ENCODE measurements at places on chromosomes 11 and 22.
A peak's percentile ranks its signal among the peaks of the same experiment; 100 is the strongest.

GRCh38 chr11:83583757-83584366 lies 297.7 kb upstream of the CCDC90B start:
- DNase-seq, result no peak

DNA sequence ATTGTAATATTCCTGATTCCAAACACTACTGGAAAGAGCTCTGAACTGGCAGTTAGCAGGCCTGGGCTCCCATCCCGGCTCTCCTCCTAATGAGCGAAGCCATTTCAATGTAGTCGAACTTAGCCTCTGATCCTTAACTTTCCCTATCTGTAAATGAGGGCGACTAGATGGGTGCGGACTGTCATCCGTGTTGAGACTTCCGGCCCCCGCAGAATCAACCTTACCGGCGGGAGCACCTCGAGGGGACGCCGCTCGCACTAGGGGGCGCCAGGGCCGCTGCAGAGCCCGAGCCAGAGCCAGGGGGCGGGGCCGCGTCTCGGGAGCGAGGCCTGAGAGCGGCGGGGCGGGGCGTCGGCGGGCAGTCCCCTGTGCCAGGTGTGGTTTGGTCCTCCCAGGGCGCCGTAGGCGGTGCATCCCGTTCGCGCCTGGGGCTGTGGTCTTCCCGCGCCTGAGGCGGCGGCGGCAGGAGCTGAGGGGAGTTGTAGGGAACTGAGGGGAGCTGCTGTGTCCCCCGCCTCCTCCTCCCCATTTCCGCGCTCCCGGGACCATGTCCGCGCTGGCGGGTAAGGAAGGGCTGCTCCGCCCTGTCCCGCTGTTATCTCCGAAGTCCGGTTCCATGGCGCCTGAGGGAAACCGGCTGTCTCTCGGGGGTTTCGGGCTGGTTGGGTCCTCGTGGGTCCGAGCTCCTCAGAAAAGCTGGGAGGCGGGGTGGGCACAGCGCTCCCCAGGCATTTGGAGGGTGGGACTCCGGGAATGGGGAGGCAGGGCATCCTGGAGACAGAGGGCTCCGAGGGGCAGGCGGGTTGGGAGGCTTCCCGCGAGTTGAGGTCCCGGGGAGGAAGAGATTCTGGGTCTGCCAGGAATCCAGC lies at the start of gene LIMK2:
TSS of gene LIMK2 (plus strand) at position 437 of the 869 bp plus-strand sequence. CDS start at position 548, 111 bp downstream.
- DNase-seq, result peak; percentile 77

DNA sequence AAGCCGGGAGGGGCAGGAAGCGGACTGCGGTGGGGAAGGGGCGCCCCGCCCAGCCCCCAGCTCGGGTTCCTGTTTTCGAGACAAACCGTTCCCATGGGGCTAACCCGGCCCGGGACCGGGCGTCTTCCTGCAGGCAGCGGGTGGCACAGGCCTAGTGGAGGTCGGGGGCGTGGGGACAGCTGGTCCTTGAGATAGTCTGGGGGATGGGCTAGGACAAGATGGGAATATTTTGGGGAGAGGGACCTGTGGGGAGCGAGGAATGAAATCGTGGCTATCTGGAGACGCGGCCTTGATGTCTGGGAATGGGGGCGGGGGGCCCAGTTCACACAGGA lies 1.2 kb upstream of the RASGRP2 start:
- no peak for DNase-seq

DNA sequence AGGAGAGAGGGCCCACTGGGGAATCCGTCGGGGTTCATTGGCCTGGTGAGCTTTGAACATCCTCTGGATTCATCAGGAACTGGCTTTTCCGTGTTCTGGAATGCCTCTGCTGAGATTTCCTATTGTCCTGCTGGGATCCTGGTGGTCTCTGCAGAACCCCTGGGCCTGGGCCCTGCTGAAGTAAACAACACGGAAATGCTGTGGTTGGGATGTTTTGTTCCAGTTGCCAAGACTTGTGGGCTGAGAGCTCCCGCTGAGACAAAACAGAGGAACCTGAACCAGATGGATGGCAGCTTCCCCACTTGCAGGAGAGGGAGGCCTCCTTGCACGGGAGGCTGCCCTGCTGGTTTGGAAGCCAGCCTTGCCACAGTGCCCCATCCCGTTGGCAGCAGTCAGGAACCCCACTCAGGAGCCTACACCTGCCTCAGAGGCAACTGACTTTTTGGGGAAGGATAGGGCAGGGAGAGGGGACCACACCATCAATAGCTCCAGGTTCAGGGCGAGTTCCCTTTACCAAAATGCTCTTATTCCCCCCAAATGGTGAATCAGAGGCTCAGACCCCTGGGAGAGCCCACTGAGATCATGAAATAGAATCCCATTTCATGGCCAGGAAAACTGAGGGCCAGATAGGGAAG lies 60.7 kb downstream of the LRRC32 start:
- no peak for DNase-seq

- no peak for DNase-seq
Measured at GRCh38 chr11:12606597-12606996, 67.6 kb upstream of the TEAD1 start.

GRCh38 chr11:68750195-68751003 lies 921 bp downstream of the TESMIN start:
- DNase-seq, result no peak

GRCh38 chr11:112689851-112690250 lies 271.4 kb upstream of the NCAM1 start:
- DNase-seq, result no peak

DNA sequence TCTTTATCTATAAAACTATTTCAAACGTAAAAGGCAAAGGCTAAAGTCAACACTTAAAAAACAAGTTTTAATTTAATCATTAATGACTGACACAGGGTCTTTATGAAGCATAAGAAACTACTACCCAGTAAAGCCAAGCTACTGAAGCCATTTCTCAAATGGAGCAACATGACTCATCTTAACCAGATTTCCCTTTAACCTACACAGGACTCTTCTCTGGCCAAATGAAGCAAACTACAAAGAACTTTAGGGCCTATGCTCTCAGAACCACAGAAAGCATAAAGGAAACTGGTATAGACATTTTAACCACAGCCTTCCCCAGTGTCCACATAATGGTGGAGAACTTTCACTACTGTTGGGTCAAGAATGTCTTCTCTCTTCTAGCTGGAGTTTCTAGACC lies 34.7 kb downstream of the ALG9 start:
- no peak for DNase-seq

DNA sequence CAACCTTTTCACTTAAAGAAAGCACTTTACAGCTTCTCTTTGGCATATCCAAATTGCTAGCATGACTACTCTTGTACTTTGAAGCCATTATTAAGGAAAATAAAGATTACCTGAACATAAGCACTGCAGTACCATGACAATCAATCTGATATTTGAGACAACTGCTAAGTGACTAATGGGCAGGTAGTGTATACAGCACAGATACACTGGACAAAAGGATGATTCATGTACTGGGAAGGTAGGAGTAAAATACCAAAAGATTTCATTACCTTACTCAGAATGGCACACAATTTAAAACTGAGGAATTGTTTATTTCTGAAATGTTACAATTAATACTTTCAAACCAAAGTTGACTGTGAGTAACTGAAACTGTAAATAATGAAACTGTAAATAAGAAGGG lies 1054.3 kb upstream of the TENM4 start:
- no peak for DNase-seq

GRCh38 chr11:116510166-116510565 lies 262.6 kb downstream of the BUD13 start:
- DNase-seq, result no peak

GRCh38 chr11:132205496-132205895 lies 835.1 kb downstream of the NTM start:
- no peak for DNase-seq

DNA sequence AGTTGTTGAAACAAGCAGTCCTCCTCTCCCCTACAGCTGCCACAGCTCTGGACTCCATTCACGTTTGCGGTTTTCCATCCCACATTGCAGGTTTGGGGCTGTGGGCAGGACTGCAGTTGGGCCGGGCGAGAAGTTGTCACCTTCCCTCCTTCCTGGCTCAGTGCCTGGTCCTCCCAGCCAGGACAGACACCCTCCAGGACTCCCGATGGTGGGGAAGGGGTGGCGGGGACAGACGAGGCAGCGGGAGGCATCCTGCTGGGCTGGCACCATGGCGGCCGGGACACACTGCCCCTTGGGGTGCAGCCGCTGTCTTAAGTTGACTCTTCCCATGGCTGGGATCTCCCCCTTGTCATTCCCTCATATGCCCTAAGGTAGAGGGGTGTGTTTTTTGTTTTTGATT lies 615.2 kb downstream of the BRD1 start:
- no peak for DNase-seq

- peak; percentile 79 for DNase-seq
Measured at GRCh38 chr11:117817368-117818040, 7.0 kb downstream of the FXYD2 start.

DNA sequence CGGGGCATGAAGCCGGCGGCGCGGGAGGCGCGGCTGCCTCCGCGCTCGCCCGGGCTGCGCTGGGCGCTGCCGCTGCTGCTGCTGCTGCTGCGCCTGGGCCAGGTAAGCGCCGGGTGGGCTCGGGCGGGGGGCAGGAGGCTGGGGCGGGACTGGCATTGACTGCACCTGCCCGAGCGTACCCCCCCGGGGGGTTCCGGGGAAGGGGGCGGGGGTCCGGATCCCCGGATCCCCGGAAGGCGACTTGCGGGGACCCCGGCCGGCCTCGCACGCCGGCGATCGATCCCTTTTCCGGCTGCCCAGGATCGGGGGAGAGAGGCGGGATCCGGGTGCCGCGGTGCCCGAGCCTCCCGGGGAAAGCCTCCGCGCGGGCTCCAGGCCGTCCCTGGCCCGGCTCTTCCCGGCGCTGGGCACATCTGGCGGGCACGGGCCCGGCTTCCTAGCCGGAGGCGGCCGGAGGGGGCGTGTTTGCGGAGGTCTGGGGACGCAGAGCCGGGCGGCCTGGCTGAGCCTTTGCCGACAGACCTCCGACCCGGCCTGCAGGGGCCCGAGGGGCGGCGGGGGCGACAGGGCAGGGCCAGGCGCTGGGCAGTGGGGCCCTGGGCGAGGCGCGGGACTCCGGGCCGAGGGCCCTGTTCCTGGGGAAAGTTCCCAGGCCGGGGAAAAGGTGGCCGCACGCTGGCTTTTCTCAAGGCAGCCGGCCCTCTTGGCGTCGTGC lies 705 bp downstream of the PTPRJ start:
- DNase-seq, result no peak

- no peak for DNase-seq
Measured at GRCh38 chr22:25729016-25729995, 12.7 kb upstream of the MYO18B start.

DNA sequence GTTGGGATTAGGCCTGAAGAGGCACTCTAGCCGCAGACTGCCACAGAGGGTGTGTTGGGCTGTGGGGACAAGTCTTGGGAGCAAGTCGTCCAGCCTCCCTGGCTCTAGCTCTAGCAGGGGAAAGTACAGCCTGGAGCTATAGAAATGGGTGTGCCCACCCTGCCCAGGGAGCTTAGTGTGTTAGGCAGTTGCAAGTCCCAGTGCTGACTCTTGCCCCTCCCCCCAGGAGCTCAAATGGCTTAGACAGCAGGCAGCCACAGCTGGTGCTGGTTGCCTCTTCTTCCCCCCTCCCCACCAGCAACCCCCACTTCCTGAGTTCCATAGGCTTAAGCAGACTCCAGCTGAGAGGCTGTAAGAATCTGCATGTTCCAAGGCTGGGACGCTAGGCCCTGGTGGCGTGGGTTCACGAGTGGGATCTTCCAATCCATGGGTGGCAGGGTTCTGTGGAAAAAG lies 61.2 kb downstream of the GUCY1A2 start:
- no peak for DNase-seq

DNA sequence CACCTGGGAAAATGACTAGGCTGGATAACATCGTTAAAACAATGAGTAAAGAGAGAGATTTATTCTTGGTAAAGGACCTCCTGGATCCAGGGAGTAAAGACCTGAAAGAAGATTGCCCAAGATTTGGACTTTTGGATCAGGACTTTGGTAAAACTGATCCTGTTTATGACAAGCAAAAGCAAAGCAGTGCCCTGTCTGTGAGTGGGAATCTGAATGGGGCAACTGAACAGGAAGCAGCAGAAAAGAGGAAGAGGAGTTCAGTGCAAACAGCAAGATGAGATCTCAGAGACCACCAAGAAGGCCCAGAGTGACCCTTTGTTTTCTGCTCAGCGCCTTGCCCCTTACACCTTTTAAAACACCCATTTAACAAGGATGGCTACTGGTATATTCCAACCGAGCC lies 122.0 kb downstream of the VPREB1 start:
- no peak for DNase-seq

DNA sequence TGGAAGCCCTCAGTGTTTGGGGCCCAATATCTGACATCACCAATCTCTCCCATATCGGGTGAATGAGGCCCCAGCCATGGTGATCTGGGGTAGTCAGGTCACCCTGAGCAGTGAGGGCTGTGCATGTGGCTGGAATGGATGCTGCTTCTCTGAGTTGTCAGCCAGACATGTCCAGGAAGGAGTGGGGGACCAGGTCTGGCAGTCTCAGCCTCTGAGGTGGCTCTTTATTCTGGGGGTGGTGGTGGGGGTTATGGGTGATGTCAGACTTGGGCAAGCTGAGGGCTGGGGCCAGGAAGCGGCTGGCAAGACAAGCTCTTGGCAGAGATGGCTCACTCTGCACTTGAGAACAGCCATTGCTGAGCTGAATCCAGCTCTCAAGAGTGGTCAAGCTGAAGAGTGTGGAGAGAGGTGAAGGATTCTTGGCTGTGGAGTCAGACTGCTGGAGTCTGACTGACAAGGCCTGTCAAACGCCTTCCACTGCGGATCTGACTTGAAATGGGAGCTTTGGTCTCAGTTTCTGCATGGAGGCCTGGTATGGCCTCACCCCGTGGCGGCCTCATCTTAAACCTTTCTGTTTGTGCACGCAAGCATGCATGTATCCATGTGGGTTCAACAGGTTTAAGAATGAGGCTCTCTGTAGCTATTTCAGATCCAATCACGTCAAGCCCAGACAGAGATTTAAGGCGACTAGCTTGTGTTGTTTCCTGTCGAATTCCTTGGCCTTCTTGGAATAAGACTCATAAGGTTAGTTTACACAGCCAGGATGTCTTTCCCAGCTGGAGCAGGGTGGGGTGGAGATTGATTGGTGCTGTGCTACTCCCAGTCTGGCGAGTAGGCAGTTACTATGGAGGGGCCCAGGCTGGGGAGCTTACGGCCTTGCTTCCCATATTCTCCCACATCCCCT lies 83.9 kb upstream of the TIMP3 start:
- DNase-seq, result no peak

DNA sequence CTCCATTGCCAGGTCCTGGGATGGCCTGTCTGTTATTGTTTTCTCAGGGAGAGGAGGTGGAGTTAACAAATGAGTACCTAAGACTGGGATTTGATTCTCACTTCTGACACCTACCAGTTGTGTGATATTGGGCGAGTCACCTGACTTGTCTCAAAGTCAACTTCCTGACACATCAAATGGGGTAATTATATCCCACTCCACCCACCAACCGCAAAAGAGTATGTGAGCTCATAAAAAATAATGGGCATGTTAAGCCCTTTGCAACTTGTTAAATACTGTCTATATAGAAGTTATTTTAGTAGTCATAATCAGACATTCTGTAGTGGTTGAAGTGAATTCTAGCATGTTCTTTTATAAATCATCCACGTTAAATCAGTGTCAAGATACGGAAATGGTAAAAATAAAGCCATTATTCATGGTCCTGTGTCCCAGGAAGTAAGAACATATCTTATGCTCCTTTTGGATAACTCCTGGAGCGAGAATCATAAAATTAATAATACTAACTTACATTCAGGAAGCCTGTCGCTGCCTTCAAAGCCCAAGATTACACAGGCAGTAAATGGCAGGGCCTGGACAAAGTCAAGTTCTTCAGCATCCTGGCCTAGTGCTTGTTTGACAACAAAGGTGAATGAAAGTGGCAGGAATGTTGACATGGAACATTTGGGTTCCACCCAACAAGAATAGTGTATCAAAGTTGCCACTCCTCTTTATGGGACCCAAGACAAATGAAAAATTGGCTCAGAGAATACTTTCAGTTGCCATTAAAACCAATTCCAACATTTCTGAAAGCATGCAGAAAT lies 54.3 kb downstream of the SYTL2 start:
- DNase-seq, result no peak

- no peak for DNase-seq
Measured at GRCh38 chr11:62146476-62147200, 22.8 kb downstream of the INCENP start.

Data from iPS DF 6.9 (cell line).